ENCODE measurements at places on chromosomes 2 and 18.

DNA sequence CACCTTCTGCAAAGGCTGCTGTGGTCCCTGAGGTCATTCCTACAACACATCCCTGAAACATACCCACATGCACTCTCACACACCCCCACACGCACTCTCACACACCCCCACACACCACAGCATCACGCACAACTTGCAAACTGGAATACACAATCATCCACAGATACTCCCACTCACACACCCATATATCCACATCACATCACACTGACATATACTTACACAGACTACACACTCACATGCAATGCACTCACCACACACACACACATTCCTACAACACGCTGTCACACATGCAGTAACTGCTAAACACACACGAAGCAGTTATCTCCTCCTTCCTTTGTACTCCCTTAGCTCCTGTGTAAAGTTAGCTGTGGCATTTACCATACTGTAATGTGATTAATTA, 57.1 kb upstream of the PKDCC start:
- DNase-seq = no peak

GRCh38 chr2:143132355-143132754, 3.1 kb downstream of the ARHGAP15 start:
- no peak for DNase-seq

DNA sequence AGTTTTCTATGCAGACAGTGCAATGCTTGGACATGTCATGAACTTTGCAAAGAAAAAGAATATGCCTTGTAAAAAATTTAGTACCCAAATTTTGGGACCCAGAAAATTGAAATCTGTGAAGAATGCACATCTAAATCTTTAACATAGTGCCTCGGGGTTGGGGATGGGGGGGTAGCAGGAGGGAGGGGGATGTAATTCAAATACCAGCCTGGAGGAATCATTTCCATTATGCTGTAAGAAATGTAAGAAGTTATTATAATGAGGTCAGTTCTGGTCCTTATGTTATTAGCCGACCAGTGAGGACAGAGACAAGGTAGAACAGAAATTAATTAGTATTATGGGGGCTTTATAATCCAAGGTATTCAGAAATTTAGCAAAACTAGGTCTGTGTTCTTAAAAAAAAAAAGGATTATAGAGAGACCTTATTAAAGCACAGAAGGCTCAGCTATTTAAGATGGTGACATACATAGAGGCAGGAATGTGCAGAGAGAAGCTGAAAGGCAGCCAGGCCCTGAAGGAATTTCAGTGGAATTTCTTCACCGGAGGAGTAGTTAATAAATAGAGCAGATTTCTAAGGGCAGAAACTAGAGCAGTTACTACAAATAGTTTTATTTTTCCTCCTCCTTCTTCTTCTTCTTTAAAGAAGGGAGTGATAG, 89.0 kb upstream of the RBMS1 start:
- DNase-seq = peak; percentile 75

- DNase-seq = no peak
These were observed 18.9 kb upstream of the ANKRD62 start for GRCh38 chr18:12074736-12075135.

- no peak for DNase-seq
These were observed 664.8 kb downstream of the STK39 start for GRCh38 chr2:167582619-167583018.

DNA sequence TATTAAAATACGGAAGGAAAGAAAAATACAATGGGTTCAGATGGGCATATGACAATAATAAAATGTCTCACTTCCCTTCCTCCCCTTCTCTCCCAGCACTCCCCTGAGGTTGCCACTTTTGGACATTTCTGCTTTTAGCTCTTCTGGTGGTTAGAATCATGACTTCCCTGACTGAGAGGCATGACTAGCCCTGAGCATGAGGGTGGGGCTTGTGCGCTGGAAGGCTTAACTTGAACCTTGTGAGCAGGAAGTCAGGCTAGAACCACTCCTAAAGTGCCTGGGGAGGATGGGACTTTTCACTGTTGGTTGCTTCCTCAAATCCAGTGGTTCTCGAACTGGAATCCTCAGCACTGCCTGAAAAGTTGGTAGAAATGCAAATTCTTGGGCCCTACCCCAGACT, 19.7 kb upstream of the ARHGAP25 start:
- no peak for DNase-seq

DNA sequence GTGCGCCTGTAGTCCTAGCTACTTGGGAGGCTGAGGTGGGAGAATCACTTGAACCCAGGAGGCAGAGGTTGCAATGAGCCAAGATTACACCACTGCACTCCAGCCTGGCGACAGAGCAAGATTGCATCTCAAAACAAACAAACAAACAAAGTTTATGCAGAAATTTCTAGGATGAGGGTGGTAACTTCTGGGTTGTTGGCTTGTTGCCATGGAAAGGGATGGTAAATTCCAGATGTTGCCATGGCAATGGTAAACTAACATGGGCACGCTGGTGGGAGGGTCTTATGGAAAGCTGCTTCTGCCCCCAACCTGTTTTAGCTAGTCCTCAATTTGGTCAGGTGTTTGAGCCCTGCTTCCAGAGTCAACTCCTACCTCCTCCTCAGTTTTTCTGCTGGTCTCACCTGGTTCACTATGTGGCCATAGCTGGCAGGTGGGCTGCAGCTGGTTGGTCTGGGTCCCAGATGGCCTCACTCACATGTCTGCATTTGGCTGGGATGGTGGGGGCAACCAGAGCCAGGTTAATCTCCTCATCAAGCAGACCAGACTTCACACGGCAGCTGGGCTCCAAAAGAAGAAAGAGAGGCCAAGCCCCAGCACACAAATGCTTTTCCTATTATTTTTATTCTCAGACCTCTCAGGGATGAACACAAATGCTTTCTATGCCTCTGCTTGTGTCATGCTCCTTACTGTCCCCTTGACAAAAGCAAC, 26.6 kb upstream of the TEX44 start:
- DNase-seq = no peak

DNA sequence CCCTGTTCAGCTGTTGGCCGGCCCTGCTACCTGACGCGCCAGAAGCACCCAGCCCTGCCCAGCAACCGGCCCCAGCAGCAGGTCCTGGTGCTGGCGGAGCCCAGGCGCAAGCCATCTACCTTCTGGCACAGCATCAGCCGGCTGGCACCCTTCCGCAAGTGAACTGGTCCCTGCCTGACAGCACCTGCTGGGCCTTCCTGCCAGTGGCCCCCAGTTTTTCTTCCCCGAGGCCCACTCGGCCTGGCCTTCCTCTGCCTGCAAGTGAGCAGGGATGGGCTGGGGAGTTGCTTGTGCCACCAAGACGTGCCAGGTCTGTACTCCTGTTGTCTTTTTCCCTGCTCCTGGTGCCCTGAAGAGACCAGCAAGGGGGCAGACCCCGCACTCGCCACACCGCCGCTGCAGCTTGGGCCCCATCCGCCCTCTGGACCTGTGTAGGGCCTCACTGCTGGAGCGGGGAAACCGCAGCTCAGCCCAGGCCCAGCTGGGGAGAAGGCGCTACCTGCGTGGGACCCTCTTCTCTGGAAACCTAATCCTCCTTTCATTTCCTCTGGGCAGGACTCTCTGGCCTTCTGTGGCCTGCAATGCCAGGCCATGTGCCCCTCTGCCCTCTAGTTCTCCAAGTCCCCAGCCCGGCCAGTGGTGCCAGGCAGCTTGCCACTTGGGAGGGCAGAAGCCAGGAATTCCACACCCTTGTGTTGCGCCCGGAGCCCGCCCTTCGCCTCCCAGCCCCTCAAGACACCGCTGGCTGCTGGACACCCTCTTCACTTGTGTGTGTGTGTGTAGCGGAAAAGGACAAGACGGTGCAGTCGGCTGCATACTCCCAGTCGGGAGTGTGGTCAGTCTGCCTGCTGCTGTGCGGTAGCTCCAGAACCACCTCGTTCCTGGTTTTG, 47.0 kb downstream of the FAM168B start:
- DNase-seq = no peak

GRCh38 chr2:237298151-237299118, 115.5 kb downstream of the COL6A3 start:
- DNase-seq = peak; percentile 88

- no peak for DNase-seq
These were observed 124.3 kb downstream of the ICOS start for GRCh38 chr2:204060841-204061240.

- no peak for DNase-seq
These were observed 145.4 kb upstream of the FOSL2 start for GRCh38 chr2:28247290-28247689.

- no peak for DNase-seq
These were observed 15.5 kb downstream of the IL1F10 start for GRCh38 chr2:113083296-113083695.

DNA sequence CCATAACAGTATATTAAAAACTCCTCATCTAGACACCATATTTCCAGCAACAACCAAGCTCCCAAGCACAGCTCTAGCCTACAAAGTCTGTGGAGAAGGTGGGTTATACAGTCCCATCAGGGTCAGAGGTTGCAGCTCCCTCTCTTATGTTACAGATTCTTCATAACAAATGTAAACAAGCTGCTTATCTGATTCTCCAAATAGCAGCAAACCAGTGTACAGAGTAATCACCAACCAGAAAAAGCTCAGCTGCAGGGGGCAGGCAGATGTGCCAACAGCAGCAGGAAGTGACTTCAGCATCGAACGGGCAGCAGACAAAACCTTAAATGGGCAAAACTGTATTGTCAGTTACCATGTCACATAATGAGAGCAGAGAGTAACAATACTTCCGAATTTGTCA, 52.9 kb upstream of the NABP1 start:
- DNase-seq = no peak

- no peak for DNase-seq
These were observed 4.9 kb upstream of the WNT10A start for GRCh38 chr2:218875692-218876246.

DNA sequence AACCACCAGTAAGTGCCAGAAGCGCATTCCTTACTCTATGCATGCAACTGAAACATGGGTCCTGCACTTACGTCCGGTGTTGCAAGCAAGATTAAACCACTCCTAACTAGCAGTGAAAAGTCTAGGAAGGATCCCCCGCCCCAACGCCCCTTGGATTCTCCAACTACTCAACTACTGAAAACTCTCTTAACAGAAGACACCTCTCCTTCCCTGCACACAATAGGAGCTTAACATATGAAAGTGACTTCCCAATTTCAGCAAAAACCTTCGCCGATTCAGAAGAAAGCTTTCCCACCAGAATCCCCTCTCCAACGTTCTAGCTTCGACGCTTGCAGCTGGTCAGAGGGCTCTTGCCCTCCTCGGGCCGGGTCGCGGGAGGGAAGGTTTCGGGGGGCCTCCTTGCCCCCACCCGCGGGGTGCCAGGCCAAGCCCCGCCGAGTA, 578 bp downstream of the IWS1 start:
- no peak for DNase-seq

GRCh38 chr18:11251229-11251890, 102.0 kb upstream of the PIEZO2 start:
- DNase-seq = no peak
